PC-3 (cell line): ENCODE measurements at places on chromosomes 7 and 10. TPM values are rescaled to one million over a fixed set of nuclear protein-coding genes. Genes with fewer than 3 reads are reported as not detected.
A peak's percentile ranks its signal among the peaks of the same experiment; 100 is the strongest.

DNA sequence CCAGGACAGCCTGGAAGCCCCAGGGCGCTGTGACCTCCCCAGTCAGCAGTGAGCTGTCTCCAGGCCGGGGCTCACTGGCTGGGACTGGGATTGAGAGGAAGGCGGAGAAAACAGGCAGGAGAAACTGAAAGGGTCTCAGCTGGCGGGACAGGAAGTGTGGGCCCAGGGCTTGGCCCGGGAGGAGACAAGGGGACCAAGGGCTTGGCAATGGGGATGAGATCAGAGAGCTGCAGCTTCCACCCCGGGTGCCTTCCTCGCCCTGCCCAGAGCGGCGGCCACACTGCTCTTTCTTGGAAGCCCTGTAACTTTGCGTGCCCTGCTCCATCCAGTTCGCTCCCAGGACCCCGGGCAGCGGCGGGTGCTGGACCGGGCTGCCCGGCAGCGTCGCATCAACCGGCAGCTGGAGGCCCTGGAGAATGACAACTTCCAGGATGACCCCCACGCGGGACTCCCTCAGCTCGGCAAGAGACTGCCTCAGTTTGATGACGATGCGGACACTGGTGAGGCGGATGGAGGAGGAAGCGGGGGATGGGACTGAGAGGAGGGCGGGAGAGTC, 4.4 kb downstream of the ZNHIT1 start:
- DNase-seq = no peak

- no peak for DNase-seq
These were observed 123.4 kb downstream of the CUX1 start for GRCh38 chr7:101940830-101941229.

The UNC5B gene
- total RNA-seq = 0.26 and 0.46 TPM in 2 replicates

The DNMBP gene
- total RNA-seq = 6.2 and 8.1 TPM in 2 replicates

- DNase-seq = no peak
These were observed 437.3 kb downstream of the CCSER2 start for GRCh38 chr10:84765656-84766055.

- no peak for DNase-seq
These were observed 82.2 kb downstream of the RAB11FIP2 start for GRCh38 chr10:117964536-117964935.

DNA sequence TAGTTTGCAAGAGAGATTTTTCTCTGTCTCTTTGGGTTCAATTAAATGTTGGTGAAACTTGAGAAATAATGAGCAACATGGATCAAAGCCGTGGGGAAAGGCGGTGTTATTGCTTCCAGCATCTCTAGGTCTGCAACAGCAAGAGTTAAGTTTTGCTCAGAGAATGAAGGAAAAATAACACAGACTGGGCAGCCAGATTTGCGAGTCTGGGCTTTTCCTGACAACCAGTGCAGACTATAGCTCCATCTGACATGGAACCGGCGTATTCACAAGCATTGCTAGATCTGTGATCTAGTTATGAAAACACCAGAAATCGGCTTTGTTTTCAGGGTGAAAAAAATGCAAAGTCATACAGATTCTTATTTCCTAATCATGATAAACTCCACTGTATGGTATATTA, 110.4 kb downstream of the CAMK1D start:
- no peak for DNase-seq

The UCMA gene
- total RNA-seq = not detected in 2 replicates

- no peak for DNase-seq
These were observed 63.5 kb downstream of the AFAP1L2 start for GRCh38 chr10:114340816-114341215.

The ZWINT gene
- total RNA-seq = 542 and 563 TPM in 2 replicates

DNA sequence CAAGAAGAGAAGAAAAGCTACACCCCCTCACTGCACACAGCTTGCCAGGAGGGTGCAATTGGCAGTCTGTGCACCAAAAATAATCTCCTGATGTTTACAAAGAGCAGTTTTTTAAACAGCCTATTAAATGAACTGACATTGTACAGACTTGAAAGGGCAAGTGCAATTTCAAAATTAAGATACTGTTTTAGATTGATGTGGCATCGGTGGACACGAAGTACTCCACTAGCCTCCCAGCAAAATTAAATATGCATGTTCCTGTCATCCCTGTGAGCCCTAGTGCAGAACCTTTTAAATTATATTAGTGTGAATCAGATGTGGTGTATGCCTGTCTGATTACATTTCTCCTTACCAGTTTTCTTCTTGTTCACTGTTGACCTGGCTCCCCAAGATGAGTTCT, 87.9 kb downstream of the WIPF3 start:
- DNase-seq = no peak

The INA gene
- not detected in 2 replicates for total RNA-seq

DNA sequence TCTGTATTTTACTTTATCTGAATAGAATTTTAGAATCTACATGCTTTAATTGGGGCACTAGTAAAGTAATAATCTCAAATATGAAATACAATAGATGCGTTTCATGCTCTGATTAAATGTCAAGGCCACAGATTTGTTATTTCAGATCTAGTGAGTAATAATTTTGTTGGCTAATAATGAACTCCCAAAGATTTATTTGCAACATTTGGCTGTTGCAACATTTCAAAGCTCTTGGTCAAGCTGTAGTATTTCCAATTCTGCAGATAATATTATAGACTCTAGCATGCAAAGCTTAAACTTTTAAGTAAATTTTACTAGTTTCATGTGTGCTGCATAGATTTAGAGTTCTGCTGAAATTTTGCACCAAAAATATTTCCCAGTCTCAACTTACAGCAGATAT, 16.7 kb downstream of the LRRN3 start:
- DNase-seq = no peak

GRCh38 chr10:75552171-75552570, 120.7 kb downstream of the LRMDA start:
- no peak for DNase-seq

DNA sequence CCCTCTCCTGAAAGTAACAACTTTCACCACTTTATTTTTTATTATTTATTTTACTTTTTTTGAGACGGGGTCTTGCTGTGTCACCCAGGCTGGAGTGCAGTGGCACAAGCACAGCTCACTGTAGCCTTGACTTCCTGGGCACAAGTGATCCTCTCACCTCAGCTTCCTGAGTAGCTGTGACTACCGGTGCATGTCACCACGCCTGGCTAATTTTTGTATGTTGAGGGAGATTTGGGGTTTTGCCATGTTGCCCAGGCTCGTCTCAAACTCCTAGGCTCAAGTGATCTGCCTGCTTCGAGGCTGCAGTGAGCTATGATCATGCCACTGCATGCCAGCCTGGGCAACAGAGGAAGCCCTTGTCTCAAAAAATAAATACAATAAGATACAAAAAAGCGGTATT, 14.9 kb upstream of the SLIT1 start:
- DNase-seq = no peak

DNA sequence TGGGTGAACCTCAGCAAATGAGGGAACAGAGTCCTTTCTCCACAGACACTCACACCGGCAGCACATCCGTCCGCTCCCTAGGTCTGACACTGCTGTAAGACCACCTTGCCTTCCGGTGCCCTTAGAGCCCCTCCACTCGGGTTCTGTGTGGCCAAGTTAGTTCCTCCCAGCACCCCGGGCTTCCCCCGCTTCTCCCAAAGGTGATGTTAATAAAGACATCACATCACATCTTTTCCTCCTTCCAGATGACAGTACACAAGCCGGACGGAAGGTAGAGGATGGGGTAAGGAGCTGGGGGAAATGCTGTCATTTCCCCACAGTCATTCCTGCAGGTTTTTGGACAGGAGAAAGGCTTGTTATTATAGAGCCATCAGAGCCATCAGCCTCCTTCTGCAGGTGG, 42.3 kb downstream of the OAT start:
- no peak for DNase-seq

GRCh38 chr10:74084955-74085354, 65.7 kb downstream of the AP3M1 start:
- no peak for DNase-seq

The STOX1 gene
- 1.4 and 3.2 TPM in 2 replicates for total RNA-seq

- DNase-seq = no peak
These were observed 256.3 kb downstream of the OTUD1 start for GRCh38 chr10:23694921-23695824.

DNA sequence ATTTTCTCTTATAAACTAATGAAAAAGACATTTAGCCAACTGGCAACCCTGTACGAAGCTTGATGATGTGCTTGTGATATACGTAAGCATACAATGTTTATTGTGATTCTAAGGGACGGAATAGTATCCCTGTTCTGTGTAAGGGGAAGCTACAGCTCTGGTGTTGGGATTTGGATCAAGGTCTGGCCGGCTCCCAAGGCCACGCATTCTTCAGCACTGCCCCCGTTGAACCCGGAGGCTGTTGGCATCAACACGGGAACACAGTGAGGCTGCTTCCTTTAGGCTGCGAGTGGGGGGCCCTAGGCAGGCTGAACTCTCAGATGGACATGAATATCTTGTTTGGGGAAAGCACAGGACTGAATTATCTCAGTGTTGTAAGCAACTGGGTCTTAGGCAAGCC, 180.6 kb downstream of the CAMK1D start:
- DNase-seq = no peak

- no peak for DNase-seq
These were observed 67.2 kb downstream of the RBM20 start for GRCh38 chr10:110711382-110711781.

- no peak for DNase-seq
These were observed 46.9 kb upstream of the KDM7A start for GRCh38 chr7:140223515-140224221.

DNA sequence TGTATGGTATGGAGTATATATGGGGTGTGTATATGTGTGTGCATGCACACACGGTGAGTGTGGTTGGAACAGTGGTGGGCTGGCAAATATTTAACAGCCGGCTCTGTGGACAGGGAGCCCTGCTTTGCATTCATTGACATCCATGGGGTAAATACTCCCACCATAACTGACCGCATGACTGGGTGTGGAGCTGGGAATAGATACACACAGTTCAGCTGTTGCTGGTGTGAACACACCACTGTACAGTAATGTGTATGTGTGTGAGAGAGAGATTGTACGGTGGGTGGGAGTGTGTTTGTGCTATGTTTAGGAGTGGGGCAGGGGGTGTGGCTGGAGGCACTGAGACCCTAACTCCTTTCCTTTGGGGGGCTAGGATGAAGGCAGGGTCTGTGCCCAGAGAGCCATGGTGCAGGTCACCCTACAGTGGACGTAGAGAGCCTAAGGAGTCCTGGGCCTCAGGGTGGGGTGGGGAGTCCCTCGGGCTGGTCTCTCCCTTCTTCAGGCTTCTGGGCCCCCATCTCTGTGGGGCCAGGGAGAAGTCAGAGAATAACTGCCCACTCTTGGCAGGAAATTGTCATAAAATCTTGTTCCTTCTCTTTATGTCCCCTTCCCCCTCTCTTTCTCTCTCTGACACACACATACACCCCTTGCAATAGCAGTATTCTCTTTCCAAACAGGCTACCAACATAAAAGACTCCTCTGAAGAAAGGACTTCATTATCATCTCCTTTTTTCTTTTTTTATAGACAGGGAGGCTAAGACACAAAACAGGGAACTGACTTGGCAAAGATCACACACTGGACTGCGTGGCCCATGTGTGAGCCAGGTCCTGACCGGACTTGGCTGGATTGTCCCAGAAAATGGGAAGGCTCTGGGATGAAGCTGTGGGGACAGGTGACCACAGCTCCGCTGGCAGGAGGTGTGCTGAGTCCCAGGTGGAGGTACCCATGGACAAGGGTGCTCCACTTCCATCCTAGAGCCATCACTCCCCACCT, 3.2 kb downstream of the SFRP5 start:
- no peak for DNase-seq

The NXPH1 gene
- not detected in 2 replicates for total RNA-seq

DNA sequence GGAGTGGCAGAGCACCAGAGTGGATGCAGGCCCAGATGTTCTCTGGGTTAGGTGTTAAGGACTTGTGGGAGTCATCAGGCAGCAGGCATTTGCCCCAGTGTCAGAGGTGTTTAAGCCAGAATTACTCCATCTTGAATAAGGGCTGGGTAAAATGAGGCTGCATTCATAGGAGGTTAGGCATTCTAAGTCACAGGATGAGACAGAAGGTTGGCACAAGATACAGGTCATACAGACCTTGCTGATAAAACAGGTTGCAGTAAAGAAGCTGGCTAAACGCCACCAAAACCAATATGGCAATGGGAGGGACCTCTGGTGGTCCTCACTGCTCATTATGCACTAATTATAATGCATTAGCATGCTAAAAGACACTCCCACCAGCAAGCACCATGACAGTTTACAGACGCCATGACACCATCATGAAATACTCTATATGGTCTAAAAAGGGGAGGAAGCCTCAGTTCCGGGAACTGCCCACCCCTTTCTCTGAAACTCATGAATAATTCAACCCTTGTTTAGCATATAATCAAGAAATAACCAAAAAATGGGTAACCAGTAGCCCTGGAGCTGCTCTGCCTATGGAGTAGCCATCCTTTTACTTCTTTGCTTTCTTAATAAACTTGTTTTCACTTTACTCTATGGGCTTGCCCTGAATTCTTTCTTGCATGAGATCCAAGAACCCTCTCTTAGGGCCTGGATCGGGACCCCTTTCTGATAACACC, 882 bp upstream of the LRRC61 start:
- no peak for DNase-seq

DNA sequence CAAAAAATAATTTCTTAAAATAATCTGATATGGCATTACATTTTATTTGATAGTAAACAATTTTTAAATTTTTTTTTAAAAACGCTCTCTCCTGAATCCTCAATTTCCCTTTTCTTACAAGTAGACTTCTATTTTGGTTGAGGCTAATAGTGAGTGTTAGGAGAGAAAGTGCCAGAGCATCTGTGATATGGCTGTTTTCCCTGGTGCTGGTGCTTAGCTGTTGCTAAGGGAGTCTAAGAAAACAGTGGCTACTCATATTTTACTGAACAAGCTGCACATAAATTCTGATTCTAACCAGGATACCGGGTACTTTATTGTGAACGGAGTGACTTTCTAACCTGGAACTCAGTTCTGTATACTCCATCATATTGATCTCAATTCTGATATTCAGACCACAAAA, 311.1 kb upstream of the KIAA1217 start:
- no peak for DNase-seq

GRCh38 chr7:66043681-66044497, 31.7 kb upstream of the ASL start:
- peak; percentile 56 for DNase-seq

- peak; percentile 100 for DNase-seq
These were observed 9.8 kb upstream of the MRPS16 start for GRCh38 chr10:73262105-73262730.
